ENCODE measurements at places on chromosomes 5 and 9.
A peak's percentile ranks its signal among the peaks of the same experiment; 100 is the strongest.

DNA sequence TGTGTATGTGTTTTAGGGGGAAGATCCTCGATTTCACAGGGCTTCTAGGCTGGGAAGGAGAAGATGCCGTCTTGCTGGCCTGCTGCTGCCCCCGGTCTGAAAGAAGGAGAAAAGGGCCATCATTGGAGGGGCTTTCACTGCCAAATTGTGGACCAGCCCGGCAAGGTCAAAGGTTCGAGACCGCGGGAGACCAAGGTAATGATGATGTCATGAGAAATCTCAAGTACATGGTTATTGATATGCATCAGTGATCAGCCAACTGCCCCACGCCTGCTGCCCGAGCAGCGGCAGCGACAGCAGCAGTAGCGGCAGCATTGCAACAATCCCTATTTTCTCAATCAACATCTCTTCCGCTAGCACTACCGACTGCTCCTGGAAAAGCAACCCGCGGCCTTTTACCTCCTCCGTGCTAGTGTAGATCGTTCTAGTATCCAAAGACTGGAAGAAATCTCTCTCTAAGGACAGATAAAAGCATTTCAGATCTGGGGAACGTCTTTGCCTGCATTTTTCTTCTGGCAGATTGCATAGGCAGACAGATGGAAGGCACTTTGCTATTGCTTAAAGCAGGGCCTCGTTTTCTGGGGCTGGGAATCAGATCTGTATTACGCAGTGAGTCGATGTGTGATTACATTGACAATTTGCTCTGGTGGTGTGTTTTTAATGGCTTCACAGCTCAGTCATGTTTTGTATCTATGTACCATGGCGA is 215.3 kb downstream of the MEF2C start:
- DNase-seq: no peak

- DNase-seq: no peak
These were observed 44.6 kb downstream of the WHRN start for GRCh38 chr9:114460513-114461199.

- no peak for DNase-seq
These were observed 245.5 kb downstream of the SMARCA2 start for GRCh38 chr9:2260417-2261306.

DNA sequence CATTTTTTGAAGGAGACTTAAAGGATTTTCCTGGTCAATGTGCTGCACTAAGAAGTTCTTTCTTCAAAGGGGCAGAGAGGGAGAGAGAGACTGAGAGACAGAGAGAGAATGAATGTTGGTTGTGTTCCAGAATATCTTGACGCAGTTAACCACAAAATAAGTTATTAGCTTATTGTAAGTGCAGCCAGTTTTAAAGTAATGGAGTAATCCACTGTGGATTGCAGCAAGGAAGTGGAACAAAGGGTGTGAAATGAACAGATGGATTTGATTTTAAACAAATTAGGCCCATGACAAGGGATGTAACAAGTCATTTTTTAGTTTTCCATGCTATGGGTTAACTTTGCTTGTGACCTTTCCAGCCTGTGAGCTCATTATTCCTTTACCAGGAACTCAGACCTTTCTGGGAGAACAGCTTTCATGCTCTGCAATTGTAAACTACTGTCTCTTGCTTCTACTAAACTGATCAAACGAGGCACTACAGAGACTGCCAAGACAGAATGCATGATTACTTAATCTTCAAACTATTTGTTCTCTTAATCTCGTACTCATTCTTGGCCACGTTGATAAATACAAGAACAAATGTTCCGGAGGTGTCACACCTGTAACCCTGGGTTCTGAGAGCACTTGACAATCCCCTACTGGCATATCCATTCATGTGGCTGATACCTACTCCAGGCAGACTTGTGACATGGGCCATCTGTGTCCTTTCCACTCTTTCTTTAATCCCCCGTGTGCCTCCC is 131.1 kb downstream of the TLE1 start:
- DNase-seq: no peak

DNA sequence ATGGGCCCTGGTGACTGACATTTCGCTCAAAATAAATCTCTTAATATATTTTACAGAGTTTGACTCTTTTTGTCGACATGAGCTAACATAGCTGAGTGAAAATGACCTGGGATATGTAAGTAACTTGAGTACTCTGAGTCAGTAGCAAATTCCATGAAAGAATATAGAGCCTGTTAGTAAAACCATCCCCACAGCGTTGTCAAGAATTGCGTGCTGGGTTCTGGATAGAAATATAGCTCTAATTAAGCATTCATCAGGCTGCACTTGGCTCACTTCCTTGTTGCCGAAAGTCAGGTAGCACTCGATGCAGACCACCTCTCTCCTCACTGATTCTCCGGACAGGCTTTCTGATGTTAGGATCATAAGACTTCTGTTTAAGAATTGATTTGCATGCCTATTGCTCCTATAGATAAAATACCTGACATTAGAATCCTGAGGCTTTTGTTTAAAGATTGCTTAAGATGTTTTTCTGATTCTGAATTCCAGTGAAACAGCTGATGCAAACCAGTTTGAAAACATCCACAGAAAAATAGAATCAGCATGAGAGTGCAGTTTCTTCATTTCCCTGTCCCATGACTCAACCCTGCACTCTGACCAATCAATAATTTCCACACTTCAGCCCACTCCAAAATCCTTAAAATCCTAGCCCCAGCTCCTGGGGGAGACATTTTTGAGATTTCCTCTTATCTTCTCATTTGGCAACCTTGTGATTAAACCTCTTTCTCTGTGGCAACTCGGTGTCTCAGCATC is 310.6 kb downstream of the DIRAS2 start:
- DNase-seq: no peak

DNA sequence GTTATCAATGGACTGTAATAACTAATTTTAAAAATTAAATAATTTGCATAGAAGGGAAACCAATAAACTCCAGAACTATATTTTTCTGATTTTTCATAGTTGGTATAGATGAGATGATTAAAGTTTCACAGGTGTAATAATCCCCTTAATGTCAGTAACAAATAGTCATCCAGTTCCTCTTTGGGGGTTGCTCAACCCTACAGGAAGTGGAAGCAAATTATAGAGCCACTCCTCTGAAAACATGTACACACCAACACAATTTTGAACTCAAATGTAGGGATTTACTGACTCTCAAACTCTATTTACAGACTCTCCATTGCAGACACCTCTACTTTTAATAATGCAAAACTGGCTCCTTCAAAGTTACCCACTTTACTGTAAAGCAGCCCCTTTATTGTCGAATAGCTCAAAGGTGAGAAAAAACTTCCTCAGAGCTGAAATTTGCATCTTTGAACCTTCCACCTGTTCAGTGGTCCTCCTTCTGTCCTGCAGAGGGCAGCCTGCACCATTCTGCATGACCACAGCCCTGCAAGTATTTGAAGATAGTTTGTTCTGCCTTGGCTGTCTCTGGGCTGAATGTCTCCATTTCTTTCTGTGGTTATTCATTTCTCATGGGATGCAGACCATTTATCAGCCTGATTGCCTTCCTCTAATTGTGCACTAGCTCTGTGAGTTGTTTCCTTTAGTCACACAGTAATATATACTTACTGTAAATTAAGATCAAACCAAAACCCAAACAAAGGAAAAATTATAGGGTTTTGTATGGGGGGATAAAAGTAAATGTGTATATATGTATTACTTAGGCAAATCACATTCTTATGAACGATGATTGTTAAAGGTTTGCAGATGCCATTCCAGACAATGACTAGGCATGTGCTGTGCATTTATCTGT is 383.2 kb upstream of the SGCD start:
- DNase-seq: peak; percentile 32

DNA sequence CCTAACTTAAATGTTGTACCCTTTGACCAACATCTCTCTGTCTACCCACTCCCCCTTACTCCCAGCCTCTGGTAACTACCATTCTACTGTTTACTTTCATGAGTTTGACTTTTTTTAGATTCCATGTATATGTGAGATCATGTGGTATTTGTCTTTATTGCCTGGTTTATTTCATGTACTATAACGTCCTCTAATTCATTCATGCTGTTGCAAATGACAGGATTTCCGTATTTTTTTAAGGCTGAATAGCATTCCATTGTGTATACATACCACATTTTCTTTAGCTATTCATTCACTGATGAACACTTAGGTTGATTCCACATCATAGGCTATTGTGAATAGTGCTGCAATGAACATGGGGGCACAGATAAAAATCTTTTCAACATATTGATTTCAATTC is 11.8 kb upstream of the NDUFB6 start:
- DNase-seq: no peak

DNA sequence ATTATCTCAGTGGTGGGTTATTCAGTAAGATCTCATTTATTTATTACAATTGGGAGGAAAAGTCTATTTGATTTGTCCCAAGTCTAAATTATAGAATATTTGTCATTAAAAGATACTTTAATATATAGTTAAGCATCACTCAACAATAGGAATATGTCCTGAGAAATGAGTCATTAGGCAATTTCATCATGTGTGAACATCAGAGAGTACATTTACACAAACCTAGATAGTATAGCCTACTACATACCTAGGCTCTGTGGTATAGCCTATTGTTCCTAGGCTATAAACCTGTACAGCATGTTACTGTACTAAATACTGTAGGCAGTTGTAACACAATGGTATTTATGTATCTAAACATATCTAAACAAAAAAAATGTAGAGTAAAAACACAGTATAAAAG is 135.0 kb upstream of the RASA1 start:
- no peak for DNase-seq

DNA sequence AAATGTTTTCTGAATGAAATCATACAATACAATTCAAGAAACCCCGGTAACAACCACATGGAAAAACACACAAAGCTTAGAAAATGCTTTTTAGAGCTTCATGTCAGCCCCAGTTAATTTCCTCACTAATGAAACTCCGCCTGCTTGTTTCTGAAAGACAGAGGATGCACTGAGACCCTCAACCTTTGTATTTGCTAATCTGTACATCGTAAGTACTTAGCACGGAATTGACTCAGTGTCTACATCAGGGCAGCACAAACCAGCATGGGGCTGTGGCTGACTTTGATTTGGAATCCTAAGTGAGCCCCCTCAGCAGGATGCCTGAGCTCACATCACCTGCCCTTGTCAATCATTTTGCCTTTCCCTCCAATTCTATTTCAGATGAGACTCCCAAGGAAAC is 499.1 kb upstream of the MPDZ start:
- DNase-seq: no peak

DNA sequence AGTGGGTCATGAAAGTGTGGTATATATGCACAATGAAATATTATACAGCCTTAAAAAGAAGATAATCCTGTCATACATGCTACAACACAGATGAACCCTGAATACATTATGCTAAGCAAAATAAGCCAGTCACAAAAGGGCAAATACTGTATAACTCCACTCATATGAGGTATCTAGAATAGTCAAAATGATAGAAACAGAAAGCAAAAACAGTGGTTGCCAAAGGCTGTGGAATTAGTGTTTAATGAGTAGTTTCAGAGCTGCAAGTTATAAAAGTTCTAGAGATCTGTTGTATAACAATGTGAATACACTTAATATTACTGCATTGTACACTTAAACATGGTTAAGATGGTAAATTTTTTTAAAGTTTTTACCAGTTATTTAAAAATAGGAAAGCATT is 135.0 kb downstream of the OXCT1 start:
- DNase-seq: no peak

DNA sequence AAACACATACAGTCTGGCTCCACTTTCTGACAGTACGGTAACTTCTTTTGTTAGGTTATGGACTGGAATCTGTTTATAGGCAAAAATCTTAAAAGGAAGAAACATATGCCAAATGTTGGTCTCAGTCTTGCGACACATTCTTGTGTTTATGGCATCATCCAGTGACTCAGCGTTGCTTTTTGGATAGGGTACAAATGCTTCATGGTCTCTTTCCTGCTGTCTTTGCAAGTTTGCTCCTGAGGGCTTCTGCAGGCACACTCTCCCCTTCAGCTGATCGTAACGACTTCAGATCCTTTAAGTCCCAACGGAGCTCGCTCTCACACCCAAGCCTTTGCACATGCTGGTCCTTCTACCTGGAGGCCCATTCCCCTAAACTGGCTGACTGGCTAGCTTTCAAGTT is 23.6 kb upstream of the TNFSF8 start:
- no peak for DNase-seq

DNA sequence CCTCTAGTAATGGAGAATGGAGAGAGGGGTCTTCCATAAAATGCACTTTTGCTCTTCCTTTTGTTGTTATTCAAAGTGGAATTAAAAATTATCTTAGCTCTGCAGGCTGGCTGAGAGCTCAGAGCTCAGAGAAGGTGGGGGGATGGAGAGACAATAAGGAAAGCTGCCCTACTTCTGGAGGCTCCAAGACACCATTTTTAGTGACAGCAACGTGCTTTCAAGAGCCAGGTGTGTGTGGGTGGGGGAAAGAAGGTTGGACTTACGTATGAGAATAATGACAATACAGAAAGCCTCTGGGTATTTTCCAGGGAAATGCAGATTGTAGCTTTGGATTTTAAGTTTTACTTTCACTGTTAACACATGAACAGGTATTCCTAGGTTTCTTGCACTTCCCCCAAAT is 173.9 kb downstream of the TRPM3 start:
- no peak for DNase-seq

- DNase-seq: no peak
These were observed 25.0 kb downstream of the FAM163B start for GRCh38 chr9:133584167-133584558.

- no peak for DNase-seq
These were observed 607.5 kb upstream of the SEMA6A start for GRCh38 chr5:117182104-117182503.

GRCh38 chr5:168446983-168447619 is 39.2 kb upstream of the RARS1 start:
- DNase-seq: no peak

- no peak for DNase-seq
These were observed 41.0 kb downstream of the TSTD2 start for GRCh38 chr9:97592126-97592525.

- DNase-seq: no peak
These were observed 18.6 kb downstream of the RXRA start for GRCh38 chr9:134344800-134345310.

- no peak for DNase-seq
These were observed 16.3 kb upstream of the ANXA1 start for GRCh38 chr9:73135394-73135793.

DNA sequence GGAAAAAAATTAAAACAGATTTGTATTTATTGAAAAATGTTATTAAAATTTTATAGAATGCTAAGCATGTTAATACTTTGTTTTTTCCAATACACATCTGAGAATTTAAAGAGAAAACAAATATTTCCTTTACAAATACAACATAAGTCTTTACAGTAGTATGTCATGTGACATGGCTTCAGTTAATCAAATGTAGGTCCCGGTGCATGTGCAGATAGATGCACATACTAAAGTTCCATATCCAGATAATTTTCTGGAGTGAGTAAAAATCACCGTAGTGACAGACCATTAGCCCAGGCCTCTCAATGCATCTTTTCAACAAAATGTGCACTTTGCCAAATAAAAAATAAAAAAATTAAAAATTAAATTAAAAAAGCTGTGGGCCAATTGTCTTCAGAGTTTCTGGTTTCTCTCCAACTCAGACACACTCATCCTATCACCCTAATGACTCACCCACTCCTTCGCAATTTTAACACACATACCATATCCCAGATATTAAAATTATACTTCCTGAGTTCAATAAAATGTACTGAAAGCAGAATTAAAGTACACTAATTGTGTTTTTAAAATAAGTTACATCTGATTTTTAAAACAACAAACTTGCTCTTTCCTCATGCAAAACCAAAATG is 508.1 kb downstream of the NR2F1-AS1 start:
- no peak for DNase-seq
